ENCODE measurements at places on chromosomes 6 and 20.

- DNase-seq, result no peak
Measured at GRCh38 chr6:136470044-136470443, 80.2 kb downstream of the MAP7 start.

GRCh38 chr6:44468835-44469234, 81.3 kb downstream of the CDC5L start:
- DNase-seq, result no peak

DNA sequence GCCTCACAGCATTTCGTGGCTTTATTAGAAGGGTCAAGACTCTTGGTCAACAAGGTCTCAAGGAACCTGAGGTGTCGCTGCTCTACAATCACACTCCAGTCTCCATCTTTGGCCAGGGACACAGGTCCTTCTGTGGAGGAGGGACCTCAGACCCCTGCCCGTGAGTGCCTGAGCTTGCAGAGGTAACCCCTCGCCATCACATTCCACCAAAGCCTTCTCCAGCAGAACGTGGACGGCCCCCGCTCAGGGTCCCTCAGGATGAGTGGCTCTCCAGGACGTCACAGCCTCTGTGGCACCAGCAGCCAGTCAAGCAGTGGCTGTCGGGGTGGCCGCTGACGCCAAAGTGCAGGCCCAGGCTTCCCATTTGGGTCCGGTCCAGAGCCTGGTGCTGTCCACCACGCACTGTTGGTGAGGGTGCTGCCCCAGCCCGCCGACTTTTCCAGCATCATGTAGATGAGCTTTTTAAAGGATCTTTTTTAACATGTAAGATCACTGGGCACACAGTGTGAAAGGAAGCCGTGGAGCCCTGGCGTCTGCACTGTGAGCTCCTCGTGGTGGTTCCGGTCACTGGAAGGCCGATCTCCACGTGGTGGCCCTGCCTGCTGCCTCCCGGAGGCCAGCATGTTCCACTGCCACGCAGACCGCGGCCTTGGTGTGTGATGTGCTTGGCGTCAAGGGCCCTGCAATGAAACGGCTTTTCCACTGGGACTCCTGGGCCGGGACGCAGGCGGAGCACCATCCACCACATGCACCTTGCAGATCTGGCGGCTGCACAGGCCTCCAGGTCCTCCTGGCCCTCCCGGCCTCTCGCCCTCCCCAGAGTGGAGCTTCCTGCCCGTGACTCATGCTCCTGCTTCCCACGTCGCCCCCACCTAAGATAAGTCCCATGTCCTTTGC, 8.3 kb upstream of the KIF25 start:
- DNase-seq, result no peak

DNA sequence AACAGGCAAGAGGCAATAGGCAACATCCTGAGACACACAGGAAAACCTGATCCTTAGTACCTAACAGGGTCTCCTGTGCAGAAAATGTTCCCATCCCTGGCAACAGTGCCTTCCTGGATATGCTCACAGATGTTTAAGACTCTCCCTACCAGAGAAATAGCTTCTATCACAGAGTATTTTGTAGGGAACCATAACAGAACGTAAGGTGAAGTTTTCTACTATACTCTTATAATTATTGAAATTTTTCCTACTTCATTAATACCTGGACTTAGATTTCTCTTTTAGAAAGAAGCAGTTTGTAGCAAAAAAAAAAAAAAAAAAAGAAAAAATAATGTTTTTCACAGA, 33.5 kb upstream of the LGSN start:
- no peak for DNase-seq

DNA sequence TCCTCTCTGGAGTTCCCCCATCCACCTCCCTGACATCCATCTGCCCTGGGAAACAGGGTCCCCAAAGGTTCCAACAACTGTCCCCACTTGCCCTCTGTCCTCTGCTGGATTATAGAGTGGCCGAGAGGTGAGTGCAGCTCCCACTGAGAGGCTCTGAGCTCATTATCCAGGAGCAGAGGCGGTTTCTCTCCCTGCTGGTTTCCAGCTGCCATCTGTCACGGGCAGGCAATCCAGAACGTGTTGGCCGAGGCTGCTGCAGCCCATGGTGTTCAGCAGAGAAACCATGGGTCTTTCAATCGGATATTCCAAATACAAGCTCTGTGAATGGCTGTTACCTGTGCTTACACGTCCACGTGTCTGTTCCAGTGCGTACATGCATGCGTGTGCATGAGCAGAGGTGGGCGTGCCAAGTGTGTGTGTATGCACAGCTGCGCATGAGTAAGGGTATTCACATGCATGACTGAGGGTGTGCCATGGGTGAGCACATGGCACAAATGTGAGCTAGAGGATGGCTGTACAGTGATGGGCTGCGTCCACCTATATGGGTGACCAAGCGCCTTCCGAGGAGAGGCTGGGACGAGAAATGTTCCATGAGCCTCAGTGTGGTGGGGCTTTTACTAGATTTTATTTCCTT, 183.7 kb upstream of the PMEPA1 start:
- no peak for DNase-seq

DNA sequence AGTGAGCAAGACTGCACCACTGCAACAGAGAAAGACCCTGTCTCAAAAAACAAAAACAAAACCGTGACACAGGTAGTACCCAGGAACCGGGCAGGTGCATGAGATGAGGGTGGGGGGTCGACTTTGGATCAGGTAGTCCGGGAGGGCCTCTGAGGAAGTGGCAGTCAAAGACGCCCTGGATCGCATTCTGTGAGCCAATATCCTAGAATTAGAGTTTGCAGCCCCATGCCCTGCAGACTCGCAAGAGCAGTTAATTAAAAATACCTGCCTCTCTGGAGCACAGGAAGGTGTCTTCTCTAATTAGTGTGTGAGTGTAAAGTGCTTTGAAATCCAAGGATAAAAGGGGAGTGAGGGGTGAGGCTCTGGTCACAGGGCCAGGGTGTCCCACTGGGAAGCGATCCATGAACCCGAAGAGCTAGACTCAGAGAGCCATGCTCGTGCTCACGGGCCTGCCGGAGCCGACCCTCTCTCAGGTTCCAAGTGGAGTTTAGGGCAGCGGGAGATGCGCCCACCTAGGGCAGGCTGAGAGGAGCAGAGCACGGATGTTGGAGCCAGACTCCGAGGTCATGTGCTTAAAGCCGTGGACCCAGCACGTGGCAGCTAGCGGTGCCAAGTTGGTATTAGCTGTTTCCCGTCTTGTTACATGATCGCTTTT, 74.7 kb upstream of the PTPN1 start:
- no peak for DNase-seq

DNA sequence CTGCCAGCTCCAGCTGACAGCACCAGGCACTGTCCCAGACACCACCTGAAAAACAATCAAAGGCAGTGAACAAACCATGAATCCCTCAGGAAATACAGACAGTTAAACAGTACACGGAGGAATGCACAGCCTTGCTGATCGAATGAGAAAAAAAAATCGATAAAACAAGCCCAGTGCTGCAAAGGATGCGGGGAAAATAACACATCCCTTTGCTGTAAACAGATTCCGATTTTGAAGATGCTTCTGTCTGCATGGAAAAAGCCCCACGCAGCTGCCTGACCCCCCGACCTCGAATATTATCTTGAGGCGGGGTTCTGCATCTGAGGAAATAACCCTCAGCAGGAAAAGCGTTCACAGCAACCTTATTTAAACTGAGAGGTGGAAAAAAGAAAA, 43.9 kb downstream of the RBM38 start:
- DNase-seq, result no peak

GRCh38 chr20:50373674-50374286, 136.4 kb upstream of the PTPN1 start:
- DNase-seq, result no peak

DNA sequence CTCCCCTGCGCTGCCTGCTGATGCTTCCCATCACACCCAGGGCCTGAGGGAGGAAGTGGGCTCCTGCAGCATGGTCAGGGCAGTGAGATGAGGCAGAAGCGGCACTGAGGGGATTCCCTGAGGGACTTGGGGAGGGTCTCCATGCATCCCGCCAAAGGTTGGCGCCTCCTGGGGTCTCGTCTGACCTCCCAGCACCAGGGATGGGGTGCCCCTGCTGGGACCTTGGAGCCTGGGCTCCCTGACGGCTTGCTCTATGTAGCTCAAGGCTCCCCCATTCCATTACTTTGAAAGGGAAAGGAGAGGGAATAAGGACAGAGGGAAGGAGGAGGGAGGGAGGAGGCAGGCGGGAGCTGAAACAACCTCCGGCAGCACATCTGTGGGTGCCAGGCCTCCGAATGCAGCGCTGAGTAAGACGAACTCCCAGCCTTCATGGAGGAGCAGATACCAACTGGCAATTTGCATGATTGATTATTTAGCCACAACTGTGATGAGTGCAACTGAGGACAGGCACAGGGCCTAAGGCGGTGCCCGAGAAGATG, 259.3 kb downstream of the ERMARD start:
- no peak for DNase-seq

DNA sequence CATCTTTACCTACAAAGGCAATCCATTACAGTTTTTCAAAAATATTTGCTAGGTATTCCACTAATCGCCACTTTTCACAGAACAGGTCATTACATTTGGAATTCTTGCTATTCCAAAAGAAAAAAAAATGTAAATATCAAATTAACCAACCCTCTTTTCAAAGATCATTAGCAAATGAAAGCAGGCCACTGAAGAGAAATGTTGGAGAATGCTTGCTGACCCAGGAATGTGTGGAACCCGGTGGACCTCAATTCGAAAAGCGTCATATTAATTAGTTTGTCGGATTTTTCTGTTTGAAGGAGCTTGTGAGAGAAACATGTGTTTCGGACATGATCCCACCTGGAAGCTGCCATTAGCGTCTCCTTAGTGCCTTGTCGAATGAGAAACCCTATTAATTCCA, 27.9 kb upstream of the SERPINB9 start:
- no peak for DNase-seq

DNA sequence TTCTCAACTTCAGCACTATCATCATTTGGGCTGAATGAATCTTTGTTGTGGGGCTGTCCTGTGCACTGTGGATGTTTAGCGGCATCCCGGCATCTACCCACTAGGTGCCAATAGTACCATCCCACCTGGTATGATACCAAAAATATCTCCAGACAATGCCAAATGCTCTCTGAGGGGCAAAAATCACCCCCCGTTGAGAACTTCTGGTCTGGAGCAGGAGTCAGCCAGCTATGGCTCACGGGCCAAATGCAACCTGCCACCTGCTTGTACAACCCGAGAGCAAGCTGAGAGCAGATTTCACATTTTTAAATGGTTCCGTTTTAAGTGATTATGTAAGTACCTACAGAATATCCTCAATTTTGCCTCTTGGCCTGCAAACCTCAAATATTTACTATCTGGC, 26.8 kb downstream of the KCNB1 start:
- DNase-seq, result no peak

DNA sequence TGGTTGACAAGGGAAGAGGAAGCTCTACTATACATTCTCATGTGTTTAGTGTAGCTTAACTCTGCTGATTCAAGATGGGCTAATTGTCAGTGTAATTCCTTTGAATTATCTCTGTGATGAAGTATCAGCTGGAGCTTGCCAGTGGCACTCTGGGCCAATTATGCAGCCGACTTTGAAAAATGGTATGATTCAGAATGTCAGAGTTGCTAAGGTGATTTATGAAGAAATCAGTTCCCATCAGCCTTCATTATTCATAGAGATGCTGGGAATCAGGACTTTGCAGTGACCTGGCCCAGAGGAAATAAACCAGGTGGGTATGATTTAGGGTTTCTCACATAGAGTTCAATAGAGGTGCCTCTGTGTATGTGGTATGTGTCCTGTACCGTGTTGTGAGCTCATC, 33.4 kb downstream of the KCNS1 start:
- DNase-seq, result no peak

DNA sequence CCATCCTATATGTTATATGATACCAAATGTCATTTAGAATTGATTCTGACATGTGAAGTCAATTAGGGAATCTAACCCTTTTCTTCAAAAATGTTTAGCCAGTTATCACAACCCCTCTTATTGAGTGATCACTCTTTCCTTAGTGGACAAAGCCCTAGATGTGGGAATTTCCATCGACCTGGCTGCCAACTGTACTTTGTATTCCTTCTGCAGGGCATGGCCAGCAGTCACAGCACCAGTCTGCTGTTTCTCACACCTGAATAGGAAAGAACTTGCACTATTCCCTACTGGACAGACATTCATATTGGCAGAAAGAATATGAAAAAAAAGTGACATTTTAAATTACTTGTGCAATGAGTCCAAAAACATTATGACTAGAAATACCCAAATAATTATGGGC, 271.0 kb downstream of the PACRG start:
- DNase-seq, result no peak

- no peak for DNase-seq
Measured at GRCh38 chr6:101912311-101912710, 518.8 kb downstream of the GRIK2 start.

GRCh38 chr6:3928111-3928510, 78.9 kb downstream of the FAM50B start:
- DNase-seq, result no peak

GRCh38 chr6:111724505-111724904, 118.8 kb upstream of the TRAF3IP2 start:
- DNase-seq, result no peak

DNA sequence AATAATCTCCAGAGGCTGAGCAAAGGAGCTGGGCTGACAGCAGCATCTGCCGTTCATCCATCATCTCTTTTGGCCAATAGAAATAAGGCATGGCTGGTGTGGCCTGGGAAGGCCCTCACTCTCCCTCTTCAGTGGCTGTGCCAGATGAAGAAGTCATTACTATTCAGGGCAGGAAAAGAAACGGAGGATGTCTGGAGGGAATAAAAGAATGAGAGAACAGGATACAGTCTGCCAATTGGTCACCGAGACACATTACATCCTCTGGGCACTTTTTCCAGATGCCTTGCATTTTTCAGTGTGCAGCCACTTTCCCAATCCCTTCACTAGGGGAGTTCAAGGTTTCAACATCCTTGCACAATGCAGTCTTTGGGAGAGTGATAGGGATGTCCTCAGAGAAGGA, 32.2 kb upstream of the VGLL2 start:
- no peak for DNase-seq

DNA sequence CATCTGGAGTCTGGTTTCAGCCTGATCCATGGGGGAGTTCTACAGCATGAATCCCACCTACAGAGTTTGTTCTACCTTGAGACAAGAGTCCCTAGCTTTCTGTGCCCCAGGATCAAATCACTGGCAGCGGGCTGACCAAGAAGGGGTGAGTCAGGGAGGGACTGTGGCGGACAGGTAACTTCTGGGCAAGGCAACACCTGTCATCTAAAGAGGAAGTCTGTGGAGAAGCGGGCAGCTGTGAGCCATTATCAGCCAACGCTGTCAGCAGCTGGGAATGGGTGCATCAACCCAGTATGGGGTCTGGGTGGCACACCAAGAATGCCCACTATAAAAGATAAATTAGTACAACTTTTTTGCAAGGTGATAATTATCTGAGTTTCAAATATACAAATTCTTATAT, 45.9 kb downstream of the UBE3D start:
- no peak for DNase-seq

- no peak for DNase-seq
Measured at GRCh38 chr20:2701671-2702081, 9.1 kb downstream of the EBF4 start.

DNA sequence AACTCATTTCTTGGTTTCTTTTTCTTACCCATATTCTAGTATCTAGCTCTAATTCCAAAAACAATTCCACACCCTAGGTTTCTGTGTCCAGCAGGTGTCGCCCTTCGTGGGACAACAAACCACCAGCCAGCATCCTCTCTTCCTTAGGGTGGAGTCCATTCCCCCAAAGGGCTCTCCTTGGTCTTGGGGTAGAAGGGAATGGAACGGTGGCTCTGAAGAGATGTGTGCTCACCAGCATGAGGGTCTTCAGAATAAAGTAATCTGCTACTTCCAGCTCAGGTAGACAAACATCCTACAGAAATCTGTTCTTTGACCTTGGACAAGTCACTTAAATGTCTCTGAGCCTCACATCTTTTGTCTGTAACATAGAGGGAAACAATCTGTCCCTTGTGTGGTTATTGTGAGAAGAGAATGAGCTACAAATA, 7.2 kb downstream of the HLA-DMB start:
- peak; percentile 14 for DNase-seq

GRCh38 chr20:56273491-56273890, 25.0 kb downstream of the MC3R start:
- DNase-seq, result no peak

Measured in NCI-H1930 (cell line).